ENCODE measurements at places on chromosomes 4 and X.

GRCh38 chr4:17366496-17366895 lies 145.4 kb downstream of the QDPR start:
- no peak for DNase-seq

- DNase-seq, result no peak
Observed at GRCh38 chr4:33536898-33537297, 2707.4 kb downstream of the ARAP2 start.

- DNase-seq, result no peak
Observed at GRCh38 chr4:67393007-67393406, 152.3 kb downstream of the CENPC start.

DNA sequence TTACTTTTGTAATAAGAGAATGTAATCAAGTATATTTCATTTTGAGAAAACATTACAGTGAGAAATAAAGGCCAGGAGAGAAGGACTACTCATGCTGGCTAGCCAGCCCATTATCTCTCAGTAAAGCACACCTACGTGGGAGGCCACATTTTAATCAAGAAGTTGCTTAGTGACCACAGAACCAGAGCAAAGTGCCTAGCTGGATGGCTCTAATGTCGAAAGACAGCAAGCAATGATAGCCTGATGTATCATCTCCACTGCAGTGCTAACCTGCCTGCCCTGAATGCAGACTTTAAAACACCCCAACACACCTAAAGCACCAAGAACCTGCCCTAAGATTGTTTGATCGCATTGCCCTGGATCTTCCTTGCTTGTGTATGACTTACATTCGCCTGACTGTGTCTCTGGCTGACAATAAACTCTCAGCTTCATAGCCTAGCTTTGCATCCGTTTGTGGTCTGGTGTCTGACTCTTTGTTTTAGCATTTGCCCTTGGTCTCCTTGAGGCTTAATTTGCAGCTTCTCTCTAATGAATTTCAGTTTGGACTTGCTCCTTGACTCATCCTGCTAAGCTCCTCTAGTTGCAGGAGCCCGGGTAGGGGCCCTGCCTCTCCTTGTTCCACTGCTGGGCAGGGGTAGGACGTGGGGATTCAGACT lies 31.4 kb upstream of the SOWAHD start:
- DNase-seq, result no peak

GRCh38 chrX:63275127-63275526 lies 76.0 kb downstream of the SPIN4 start:
- no peak for DNase-seq

DNA sequence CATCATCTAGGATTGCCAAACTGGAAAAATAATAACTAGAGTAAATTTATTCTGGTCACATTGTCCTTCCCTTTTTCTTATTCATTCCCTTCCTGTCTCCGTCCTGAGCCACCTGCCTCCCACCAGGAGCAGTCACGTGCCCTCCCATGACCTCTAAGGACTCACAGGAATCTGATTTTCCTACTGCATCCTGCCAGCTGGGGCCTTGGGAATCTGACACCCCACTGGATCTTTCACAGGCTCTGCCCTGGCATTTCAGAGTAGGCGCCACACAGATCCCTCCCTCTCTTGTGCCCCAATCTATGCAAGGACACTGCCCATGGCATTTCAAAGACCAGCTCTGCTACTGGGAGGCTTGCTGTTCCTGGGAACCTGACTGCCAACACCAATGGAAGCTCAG lies 520.5 kb downstream of the PPARGC1A start:
- no peak for DNase-seq

- DNase-seq, result no peak
Observed at GRCh38 chr4:5019274-5019673, at the start of gene CYTL1. CYTL1 (minus strand) TSS chr4:5019458; CDS start chr4:5019445, 13 bp downstream.

DNA sequence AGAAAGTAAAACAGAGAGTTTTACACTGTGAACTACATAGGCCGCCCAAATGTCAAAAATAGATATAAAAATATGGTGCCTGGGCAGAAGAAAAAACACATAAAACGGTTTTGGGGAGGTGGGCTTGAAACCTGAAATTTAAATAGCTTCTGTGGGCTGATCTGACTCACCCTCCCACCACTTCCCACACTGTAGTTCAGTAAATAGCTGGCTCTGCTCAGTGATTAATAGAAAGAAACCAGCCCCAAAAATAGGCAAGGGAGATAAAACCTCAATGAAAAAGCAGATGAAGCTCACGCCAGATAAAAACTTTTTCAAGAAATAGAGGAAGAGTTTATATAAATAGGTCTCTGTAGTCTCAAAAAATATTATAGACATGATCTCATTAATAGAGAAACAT lies 13.2 kb upstream of the COX7B2 start:
- DNase-seq, result no peak

GRCh38 chr4:10677796-10678497 lies 6.6 kb downstream of the CLNK start:
- DNase-seq, result no peak

Measured in HTR-8/SVneo (cell line).